ENCODE measurements at places on chromosomes 12 and 14. TPM values are rescaled to one million over a fixed set of nuclear protein-coding genes. Genes with fewer than 3 reads are reported as not detected.

KRT75 gene
- 0.14 TPM for polyA plus RNA-seq

MAX gene
- 50.9 TPM for polyA plus RNA-seq

ZCCHC8 gene
- 4.9 TPM for polyA plus RNA-seq

ASCL1 gene
- polyA plus RNA-seq = 368 TPM

GPR162 gene
- polyA plus RNA-seq = 59.9 TPM

RASSF9 gene
- 0.10 TPM for polyA plus RNA-seq

ADAM20 gene
- polyA plus RNA-seq = not detected

P2RX7 gene
- 4.8 TPM for polyA plus RNA-seq

SIX6 gene
- 5.2 TPM for polyA plus RNA-seq

HVCN1 gene
- polyA plus RNA-seq = 7.7 TPM

AJUBA gene
- polyA plus RNA-seq = 0.75 TPM

OVCH1 gene
- not detected for polyA plus RNA-seq
